Hippocampal formation (tissue), 2 donors: ENCODE measurements at places on chromosomes 12 and 14.
A peak's percentile ranks its signal among the peaks of the same experiment; 100 is the strongest.

DNA sequence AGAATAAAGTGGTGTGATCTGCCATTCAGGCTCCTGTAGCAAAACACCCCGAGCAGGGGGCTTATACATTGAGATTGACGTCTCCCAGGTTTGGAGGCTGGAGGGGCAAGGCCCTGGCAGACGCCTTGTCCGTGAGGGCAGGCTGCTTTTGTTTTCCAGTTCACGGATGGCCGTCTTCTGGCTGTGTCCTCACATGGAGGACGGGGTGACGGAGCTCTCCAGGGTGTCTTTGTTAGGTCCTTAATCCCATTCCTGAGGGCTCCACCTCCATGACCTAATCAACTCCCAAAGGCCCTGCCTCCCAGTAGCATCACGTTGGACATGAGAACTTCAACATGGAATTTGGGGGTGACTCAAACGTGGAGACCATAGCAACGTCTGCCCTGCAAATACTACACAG lies 147.7 kb downstream of the KIF26A start:
- no peak for DNase-seq

- DNase-seq = no peak
Observed at GRCh38 chr12:90991952-90992465, 12.8 kb downstream of the EPYC start.

DNA sequence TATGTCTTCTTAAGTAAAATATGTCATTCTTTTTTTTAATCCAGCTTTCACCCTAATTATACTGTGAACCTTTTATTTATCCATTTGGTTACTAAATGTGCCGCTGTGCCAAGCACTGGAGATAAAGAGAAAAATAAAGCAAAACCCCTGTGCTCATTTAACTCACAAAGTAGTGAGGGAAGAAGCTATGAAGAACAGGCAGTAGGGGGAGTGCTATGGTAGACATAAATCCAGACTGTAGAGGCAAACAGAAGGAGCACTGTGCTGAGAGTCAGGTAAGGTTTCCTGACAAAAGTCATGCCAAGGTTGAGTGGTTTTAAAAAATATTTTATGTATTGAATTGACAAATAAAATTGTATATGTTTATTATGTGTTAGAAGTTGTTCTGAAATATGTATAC lies 188.5 kb upstream of the SYT10 start:
- DNase-seq = no peak

- no peak for DNase-seq
Observed at GRCh38 chr12:50728417-50728816, 35.5 kb upstream of the ATF1 start.

DNA sequence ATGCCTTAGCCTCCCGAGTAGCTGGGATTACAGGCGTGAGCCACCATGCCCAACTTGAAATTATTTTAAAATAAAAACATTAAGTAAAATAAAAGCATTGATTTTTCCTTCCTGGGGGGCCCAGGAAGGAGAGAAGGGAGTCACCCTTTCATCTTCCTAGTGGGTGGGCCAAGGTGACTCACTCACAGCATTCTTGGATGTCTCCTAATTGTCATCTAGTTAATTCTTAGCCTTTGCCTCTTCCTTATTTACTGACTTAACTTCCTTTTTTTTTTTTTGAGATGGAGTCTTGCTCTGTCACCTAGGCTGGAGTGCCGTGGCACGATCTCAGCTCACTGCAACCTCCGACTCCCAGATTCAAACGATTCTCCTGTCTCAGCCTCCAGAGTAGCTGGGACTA lies 29.2 kb downstream of the TMEM120B start:
- DNase-seq = no peak

- no peak for DNase-seq
Observed at GRCh38 chr14:103250874-103251273, 83.2 kb upstream of the EIF5 start.

DNA sequence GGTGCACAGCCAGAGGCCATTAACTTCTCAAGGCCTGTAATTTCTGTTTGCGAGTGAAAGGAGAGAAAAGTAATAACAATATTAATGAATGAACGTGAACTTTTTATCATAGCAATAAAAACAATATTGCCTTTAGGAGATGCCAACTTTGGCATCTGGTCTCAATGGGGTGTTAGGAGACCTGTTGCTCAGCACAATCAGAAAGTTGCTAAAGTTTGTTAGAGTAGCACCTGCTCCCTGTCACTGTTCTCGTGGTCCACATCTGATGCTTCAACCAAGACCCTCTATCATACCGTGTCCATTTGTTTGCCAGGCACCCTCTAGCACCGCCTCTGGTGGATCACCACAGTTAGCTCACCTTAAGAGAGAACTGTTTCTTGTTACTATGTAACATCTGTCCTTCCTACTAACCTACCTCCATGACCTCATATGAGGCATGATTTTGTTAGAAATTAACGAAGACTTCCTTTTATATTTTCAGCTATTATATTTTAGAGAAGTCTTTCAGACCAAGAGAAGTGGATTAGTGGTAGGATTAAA lies 12.5 kb upstream of the CLEC4E start:
- DNase-seq = no peak

- no peak for DNase-seq
Observed at GRCh38 chr12:123051556-123051955, 71.1 kb downstream of the ARL6IP4 start.

GRCh38 chr14:104805326-104805678 lies 4.4 kb downstream of the ZBTB42 start:
- no peak for DNase-seq

- DNase-seq = no peak
Observed at GRCh38 chr12:94722664-94723063, 72.3 kb upstream of the TMCC3 start.

GRCh38 chr12:8609061-8609570 lies 3.5 kb downstream of the AICDA start:
- DNase-seq = peak; percentile 11

DNA sequence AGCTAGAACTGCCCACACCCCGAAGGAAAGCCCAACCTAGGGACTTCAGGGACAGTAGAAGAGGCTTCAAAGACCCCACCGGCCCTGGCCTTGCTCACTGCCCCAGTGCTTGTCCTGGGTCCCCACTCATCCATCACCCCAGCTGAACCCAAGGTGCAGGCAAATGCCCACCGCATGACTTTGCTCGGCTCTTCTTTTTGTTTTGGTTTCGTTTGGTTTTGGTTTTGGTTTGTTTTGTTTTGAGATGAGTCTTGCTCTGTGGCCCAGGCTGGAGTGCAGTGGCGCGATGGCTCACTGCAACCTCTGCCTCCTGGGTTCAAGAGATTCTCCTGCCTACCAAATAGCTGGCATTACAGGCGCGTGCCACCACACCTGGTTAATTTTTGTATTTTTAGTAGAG lies 9.0 kb downstream of the CCDC85C start:
- DNase-seq = no peak

- no peak for DNase-seq
Observed at GRCh38 chr14:69318901-69319475, 59.0 kb downstream of the GALNT16 start.

DNA sequence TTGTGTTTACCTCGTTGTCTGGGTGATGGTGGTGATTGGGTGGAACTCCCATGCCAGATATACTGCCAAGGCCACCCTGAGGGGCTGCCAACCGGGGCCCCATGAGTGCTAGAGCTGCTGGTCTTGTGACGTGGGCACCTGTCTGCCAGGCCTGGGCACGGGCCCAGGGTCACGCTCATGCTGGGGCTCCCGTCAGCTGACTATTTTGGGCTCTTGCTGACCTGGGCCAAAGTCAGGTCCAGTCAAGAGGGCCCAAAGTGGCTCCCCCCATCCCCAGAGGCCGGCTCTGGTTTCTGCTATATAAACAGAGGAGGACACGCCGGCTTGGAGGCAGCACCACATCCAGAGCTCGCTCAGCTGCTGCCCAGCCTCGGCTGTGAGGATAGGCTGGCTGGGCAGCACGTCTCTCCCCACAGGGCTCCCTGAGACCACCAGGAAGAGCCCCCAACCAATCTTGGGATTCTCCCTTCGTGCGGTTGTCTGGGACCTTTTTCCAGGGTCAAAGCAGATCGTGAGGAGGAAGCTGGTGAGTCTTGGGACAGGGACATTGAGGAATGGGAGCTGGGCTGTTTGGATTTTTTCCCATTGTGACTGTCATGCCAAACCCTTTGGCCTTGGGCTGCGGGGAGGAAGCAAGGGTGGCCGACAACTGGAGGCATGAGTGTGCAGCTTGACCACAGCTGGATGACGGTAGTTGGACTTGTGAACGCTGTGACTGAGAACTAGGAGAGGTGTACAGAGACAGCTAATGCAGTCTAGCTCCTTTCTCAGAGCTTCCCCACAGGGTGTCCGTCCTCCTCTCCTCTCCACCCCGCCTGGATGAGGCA lies 7.6 kb upstream of the NR4A1 start:
- DNase-seq = no peak

GRCh38 chr12:29971446-29971845 lies 187.7 kb upstream of the TMTC1 start:
- DNase-seq = no peak

DNA sequence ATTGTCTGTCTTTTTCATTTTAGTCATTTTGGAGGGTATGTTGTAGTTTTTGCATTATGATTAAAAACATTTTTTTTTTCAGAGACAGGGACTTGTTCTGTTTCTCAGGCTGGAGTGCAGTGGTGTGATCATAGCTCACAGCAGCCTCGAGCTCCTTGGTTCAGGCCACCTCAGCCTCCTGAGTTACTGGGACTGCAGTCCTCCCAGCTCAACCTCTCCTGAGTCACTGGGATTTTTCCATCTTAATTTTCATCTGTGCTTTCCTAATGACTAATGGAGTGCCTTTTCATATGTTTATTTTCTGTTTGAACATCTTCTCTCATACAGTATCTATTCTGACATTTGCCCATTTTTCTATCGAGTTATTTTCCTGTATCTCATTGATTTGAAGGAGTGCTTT lies 52.6 kb downstream of the DYRK2 start:
- DNase-seq = no peak

DNA sequence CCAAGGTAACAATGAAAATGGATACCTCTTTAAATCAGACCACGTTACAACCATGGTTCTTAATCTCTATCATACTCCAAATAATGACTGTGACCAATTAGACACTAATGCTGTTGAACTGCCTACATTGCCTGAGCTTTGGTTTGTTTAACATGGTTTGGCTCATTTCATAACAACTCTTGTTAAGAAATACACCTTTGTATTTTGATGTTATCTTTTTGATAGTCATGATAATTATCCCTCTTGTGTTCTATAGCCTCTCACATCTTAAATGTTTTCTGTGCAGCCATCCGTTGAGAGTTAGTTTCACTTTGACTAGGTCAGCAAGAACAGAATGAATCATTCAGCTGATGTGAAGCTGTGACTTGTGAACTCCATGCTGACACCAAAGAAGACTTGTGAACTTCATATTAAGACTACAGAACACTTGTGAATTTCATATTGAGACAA lies 75.5 kb upstream of the RERGL start:
- no peak for DNase-seq

DNA sequence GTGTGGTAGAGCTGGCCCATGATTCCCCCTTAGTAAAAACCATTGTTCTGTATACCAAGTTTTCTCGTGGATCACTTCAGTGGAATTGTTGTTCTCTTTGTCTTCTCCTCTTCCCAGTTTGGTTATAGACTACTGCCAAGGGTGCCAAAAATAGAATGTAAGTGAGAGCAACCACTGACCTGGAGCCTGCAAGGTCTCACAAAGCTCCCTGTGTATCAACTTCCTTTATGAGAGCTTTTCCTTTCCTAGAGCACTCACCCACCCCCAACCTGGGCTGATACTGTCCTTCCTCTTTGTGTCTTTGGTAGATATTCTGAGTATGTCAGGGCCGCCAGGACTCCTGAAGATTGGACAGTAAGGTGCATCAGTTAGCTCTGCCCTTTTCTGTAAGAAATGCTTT lies 101.0 kb downstream of the SCN8A start:
- DNase-seq = no peak

DNA sequence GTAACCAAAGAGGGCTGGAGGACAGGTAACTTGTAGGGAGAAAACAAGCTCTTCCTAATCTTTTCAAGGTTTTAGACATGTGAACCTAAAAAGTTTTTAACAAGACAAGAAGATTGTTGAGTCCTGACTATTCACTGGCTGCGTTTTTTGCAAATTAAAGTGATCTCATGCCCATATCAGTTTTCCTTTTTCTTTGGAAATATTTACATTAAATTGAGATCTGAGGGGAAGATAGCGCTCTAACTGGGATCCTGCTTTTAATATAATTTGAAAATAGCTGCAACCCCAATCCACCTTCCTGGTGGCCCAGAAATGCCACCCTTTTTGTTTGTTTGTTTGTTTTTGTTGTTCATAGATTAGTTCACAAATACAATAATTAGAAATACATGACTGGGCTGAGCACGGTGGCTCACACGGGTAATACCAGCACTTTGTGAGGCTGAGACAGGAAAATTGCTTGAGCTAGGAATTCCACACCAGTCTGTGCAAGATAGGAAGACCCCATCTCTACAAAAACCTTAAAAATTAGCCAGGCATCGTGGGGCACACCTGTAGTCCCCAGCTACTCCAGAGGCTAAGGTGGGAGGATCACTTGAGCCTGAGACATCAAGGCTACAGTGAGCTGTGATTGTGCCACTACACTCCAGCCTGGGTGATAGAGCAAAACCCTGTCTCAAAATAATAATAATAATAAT lies 2.4 kb upstream of the SSTR1 start:
- DNase-seq = no peak

GRCh38 chr12:6604259-6605029 lies 2.7 kb downstream of the CHD4 start:
- DNase-seq = no peak

GRCh38 chr14:65631040-65631439 lies 218.5 kb downstream of the FUT8 start:
- DNase-seq = no peak

DNA sequence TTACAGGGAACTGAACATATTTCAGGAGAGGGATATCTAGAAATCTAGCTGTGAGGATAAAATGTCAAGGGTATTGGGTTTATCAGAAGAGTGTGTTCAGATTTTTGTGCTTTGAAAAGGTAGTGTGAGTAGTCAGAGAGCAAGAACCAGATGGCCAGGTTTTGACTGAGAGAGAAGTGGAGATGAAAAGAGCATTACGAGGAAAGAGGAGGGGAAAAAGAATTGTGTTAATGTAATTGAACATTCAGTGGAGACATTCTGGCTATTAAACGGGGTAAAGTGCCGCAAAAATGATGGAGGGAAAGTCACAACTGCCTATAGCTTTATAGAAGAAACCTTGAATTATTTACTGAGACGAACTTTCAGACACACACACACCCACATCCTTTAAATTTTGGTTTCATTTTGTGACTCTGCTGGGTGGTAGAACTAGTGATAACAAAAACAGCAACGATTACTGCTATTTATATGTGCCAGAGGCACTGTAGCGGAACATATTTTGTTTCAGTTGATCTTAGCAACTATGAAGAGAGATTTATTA lies 213.6 kb downstream of the ERC1 start:
- no peak for DNase-seq

- peak; percentile 15 for DNase-seq
Observed at GRCh38 chr12:103884316-103884715, 43.3 kb upstream of the NT5DC3 start.

GRCh38 chr14:97095269-97095668 lies 298.1 kb downstream of the VRK1 start:
- DNase-seq = no peak

GRCh38 chr14:102196039-102196901 lies 56.6 kb downstream of the WDR20 start:
- DNase-seq = peak; percentile 95

GRCh38 chr12:1448336-1448735 lies 146.0 kb downstream of the FBXL14 start:
- no peak for DNase-seq
